Caudate nucleus (tissue), 63 donors: ENCODE measurements at places on chromosomes 4 and X.

GRCh38 chrX:154428176-154429171 lies at the start of gene ATP6AP1:
Gene ATP6AP1 (plus strand): TSS chrX:154428677. CDS start chrX:154428693, 16 bp downstream.
- peak; percentile 82 for DNase-seq

- no peak for DNase-seq
Observed at GRCh38 chrX:150100261-150100660, 162.0 kb upstream of the EOLA2 start.

DNA sequence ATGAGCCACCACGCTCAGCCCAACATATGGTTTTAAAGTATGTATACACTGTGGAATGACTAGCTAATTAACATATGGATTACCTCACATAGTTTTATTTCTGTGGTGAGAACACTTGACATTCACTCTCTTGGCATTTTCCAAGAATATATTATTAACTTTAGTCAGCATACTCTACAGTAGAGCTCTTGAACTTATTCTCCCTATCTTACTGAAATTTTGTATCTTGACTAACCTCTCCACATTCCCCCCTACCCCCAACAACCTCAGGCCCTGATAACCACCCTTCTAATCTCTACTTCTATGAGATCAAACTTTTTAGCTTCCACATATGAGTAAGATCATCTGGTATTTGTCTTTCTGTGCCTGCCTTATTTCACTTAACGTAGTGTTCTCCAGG lies 38.6 kb upstream of the AGA start:
- no peak for DNase-seq

DNA sequence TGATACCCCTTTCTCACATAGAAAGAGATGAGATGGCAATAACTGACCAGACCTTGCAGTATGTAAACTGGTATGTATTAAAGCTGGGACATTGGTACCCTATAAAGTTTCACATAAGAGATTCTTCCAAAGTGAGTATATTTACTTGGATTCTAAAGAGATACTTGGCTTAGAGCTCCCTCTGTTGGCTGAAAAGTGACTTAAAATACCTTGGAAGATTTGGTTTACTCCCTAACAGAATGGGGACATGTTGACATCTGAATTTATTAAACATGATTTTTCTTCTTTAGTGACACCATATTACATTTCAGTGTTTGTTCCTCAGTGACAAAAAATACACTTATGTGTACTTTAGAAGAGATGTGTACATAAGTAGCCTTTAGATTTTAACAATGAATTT lies 47.9 kb upstream of the RGN start:
- DNase-seq = no peak

- DNase-seq = no peak
Observed at GRCh38 chr4:77104791-77105540, 29.2 kb upstream of the CCNI start.

- DNase-seq = no peak
Observed at GRCh38 chr4:86720508-86721068, 126.5 kb downstream of the PTPN13 start.

- DNase-seq = no peak
Observed at GRCh38 chr4:14871676-14872430, 130.4 kb upstream of the CPEB2 start.

DNA sequence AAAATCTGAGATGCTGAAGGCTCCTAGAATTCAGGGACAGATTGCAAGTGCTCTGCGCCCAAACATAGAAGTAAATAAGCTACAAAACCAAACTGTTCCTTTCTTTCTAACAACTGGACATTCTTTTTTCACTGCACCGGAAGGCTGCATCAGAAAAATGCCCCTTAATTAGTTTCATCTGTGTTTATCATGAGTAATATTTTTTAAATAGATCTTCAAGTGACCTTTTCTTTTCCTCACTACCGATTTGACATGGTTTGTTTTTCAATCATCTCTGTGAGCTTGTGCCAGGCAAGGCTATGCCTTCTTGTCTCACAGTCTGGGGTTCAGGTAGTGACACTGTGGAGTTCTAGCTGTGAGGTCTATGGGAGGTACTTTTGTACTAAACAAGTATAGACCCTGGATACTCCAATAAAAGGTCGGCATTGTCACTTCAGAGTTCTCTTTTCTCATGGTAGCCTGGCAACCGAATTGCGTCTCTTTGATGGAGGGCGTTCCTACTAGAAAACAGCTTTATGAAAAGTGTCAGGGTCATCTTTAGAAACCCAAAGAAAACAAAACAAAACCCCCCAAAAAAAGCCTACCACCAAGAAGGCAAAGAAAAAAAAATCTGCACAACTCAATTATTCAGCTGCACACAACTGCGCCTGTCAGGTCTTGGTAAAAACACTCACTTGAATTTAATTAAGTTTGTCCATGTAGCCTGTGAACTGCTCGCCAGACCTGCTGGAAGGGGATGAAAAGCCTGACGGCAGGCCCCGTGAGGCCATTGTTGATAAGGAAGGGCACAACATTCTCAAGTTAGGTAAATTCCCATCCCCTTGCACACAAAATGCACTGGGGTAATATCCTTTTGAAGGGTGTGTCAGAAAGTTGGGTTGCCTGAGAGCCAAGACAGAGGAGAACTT lies 22.8 kb upstream of the ADAMTS3 start:
- DNase-seq = no peak

DNA sequence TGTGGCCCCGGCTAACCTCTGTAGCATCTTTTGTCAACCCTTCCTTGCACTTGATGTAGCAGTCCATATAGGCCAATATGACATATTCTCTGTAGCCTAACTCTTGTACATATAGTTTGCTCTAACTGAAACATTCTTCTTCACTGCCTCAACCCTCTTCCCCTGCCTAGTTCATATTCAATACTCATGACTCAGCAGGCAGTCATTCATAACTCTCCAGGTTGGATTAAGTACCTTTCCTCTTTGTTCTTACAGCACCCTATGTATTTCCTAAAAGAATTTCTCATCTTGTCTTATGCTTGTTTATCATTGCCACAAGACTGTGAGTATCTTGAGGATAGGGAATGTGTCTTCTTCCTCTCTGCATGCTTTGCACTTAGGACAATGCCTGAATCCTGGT lies 76.9 kb downstream of the TMLHE start:
- no peak for DNase-seq

DNA sequence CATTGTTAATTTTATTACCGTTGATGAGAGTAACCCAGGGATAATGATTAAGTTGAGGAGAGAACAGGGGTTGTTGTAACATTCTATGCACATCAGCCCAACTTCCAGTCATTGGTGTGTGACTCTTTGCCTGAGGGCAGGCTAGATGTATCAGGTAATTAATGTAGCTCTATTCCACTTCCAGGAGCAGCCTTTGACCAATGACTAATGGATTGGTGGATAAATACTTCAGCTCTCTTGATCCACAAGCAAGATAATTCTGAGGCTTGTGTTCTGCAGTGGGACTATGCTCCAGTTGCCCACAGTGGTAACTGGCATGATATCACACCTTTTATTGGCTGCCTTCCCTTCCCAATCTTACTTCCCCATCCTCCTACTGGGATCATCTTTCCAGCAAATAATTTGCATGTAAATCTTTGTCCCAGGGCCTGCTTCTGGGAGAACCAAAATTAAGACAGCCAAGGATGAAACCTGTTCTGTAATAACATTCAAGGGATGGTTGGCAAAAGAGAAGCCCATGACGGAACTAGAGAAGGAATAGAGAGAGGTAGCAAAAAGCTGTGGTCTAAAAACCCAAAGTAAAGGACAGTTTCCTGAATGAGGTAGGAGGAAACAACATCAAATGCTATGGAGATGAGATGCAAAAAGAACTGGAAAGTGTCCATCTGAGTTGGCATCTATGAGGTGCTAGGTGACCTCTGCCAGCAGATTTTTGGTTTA lies 241.4 kb upstream of the RPS6KA3 start:
- DNase-seq = no peak

- no peak for DNase-seq
Observed at GRCh38 chr4:88283661-88284438, 511 bp downstream of the PPM1K start.
